H54 (cell line): ENCODE measurements at places on chromosomes 11 and 22.

- DNase-seq = no peak
Measured at GRCh38 chr11:72229336-72229924, 4.9 kb downstream of the INPPL1 start.

GRCh38 chr11:134333946-134334345, 2.2 kb downstream of the GLB1L2 start:
- DNase-seq = no peak

- DNase-seq = no peak
Measured at GRCh38 chr11:34065505-34066203, 14.1 kb downstream of the CAPRIN1 start.

DNA sequence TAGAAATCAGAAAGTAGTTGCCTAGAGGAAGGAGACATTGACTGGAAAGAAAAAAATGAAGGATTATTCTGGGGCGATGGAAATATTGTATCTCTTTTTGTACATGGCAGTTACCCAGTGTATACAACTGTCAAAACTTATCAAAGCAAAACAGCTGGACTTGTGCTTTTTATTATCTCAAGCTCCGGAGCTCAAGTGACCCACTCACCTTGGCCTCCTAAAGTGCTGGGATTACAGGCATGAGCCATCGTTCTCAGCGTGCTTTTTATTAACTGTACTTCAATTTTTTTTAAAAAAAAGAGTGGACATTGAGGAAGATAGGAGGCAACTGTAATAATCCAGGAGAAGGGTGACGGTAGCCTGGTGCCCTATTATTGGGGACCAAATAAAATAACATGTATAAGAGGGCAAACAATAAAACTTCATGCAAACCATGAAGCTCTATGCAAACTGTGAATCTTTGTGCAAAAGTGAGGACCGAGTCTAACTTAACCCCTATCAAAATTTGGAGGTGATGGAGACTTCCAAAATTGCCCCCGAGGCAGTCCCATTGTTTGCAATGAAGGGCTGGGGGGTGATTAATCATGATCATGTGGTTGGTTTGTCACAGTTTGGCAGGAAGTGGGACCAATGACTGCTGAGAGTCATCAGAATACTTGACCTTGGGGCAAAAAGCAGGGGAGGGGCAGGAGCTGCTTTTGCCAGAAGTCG, 23.5 kb downstream of the FZD4 start:
- no peak for DNase-seq

GRCh38 chr11:74630043-74630442, 37.7 kb downstream of the POLD3 start:
- DNase-seq = no peak

GRCh38 chr11:73653996-73654395, 7.6 kb downstream of the PLEKHB1 start:
- DNase-seq = no peak
